AG04450 (cell line): ENCODE measurements at places on chromosomes 7 and 10.

GRCh38 chr10:69851306-69851705 is 49.6 kb downstream of the COL13A1 start:
- no peak for DNase-seq

DNA sequence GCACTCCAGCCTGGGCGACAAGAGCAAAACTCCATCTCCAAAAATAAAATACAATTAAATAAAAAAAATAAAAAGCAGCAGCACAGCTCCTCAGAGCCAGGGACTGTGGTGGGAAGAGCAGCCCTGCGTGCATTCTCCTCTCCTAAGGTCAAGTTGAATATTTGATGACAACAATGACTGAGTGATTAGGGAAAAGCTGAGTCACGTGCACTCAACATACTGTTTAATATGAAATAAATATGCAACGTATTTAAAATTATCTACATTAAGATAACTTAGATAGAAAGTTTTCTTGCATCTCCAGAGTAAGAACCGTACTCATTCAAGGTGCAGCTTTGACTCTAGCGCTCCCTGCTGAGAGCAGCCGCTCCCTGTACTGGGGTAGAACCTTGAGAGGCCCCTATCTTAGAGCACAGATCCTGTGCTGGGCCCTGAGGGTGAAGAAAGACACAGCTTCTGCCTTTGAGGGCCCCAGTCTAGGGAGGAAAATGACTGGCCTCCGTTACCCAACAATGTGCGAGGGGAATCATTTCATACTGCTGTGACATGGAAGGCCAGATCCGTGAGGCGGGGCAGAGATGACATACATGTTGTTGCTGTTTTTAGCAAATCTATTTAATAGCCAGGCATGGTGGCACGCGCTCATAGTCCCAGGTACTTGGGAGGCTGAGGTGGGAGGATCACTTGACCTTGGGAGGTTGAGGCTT is 81.1 kb downstream of the SVIL start:
- DNase-seq = no peak

GRCh38 chr10:84087202-84087601 is 52.1 kb upstream of the GHITM start:
- DNase-seq = no peak

- DNase-seq = no peak
These were observed 124.1 kb downstream of the ZNF365 start for GRCh38 chr10:62498271-62498670.

GRCh38 chr7:111324228-111324627 is 233.3 kb downstream of the LRRN3 start:
- DNase-seq = no peak

DNA sequence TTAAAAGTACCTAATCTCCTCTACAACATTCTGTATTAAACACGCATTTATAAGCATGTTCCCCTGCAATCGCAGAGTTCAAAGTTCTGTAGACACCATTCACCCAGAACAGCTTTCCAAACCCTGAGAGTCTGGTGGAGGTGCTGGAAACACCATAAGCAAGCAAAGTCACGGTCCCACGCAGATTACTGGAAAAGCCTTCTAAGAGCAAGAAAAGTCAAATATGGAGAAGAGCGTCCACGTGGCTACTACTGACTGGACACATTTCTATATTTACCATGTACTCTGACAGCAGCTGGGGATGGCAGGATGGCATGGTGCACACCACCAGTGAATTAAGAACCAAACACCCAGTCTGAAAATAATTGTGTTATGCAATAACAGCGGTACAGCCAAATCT is 97.7 kb downstream of the PARD3 start:
- DNase-seq = no peak

- no peak for DNase-seq
These were observed 25.0 kb downstream of the PLAU start for GRCh38 chr10:73935895-73936294.

- no peak for DNase-seq
These were observed 226.9 kb downstream of the WDR11 start for GRCh38 chr10:121078036-121078435.

- DNase-seq = no peak
These were observed 5.7 kb upstream of the WDR86 start for GRCh38 chr7:151415375-151416105.

DNA sequence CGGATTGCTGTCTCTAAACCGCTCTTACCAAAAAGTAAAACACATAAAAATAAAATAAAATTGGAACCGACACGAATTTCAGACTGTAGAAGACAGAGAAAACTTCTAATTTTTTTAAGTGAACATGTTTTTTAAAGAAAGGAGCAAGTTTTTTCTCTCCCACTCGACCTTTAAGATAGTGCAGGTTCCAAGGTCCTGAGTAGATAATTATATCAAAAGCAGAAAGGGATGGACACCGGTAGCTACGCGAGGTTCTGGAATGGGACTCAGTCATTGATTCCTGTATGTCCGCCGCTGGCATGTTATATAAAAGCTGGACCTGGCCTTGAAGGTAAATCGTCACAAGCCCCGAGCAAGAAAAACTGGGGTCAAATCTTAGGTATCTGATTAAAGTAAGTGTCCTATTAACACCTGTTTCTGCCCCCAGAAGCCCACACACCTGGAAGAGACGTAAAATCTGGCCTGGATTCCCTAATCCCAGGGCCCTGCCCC is 462 bp upstream of the CISD1 start:
- no peak for DNase-seq

- DNase-seq = no peak
These were observed 58.2 kb downstream of the YKT6 start for GRCh38 chr7:44258865-44259546.

GRCh38 chr7:132687981-132688383 is 111.7 kb upstream of the PLXNA4 start:
- no peak for DNase-seq

DNA sequence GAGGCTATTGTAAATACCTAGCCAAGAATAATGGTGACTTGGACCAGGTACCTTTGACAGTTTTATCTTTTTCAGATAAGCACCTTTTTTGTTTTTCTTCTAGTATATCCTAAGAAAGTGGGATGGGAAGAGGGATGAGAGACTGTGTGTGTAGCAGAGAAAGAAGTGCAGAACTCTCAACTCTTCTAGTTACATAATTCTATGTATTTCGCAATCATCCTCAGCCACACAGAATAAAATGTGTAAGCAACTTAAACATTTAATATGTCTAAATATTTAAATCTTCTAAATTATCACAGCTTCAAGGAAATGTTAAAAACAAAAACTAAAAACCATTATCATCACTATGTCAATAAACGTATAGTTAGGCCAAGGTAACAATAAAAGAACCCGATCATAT is 42.6 kb upstream of the GSAP start:
- DNase-seq = no peak

- DNase-seq = no peak
These were observed 20.6 kb upstream of the NKX6-2 start for GRCh38 chr10:132806561-132807003.

- peak; percentile 29 for DNase-seq
These were observed 19.1 kb upstream of the SOSTDC1 start for GRCh38 chr7:16484453-16485158.

- DNase-seq = no peak
These were observed 247.0 kb upstream of the HABP2 start for GRCh38 chr10:113305871-113306270.

DNA sequence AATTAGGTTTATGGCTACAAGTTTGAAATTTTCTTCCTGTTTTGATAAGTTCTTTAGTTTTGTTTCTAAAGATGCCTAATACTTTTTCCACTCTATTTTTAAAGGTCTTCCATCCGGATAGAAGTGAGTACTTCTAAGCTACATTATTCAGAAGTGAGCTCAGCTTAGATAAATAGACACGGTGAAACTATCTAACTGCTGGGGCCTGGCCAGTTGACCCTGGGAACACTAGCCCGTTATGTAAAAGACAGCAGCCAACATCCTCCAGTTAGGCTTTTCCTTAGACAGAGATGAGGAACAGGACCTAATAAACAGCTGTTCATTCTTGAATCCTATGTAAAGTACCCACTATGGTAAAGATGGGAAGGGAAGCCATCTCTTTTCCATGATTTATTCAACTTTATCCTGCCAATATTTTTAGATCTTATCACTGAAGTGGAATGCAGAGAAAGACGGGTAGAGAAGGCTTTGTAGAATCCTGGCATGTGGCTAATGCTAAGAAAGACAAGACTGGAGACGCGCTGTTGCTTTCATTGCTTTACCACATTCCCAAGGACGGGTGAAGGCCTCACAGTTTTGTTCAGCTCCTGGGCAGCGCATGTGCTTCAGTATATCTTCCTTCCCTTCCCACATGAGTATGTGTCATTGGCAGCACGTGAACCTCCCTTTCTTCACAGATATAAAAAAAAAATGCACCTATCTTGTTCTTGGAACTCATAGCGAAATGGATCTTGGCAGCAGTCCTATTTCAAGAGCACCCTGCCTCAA is 340.0 kb upstream of the MEOX2 start:
- peak; percentile 42 for DNase-seq

- DNase-seq = no peak
These were observed 444.6 kb downstream of the SUGCT start for GRCh38 chr7:40579401-40579800.

- DNase-seq = no peak
These were observed 355.3 kb downstream of the TCERG1L start for GRCh38 chr10:130956251-130956650.

- no peak for DNase-seq
These were observed 17.8 kb upstream of the ZKSCAN1 start for GRCh38 chr7:99997545-99998137.

GRCh38 chr7:110827936-110828335 is 263.0 kb upstream of the LRRN3 start:
- no peak for DNase-seq

GRCh38 chr10:62684911-62685310 is 119.6 kb upstream of the ADO start:
- no peak for DNase-seq
